Vein endothelial cell (primary cell): ENCODE measurements at places on chromosomes 16 and 17. TPM values are rescaled to one million over a fixed set of nuclear protein-coding genes. Genes with fewer than 3 reads are reported as not detected.

KRT28 gene
- total RNA-seq = not detected in 2 replicates

CCL5 gene
- total RNA-seq = 0.19 and 0.65 TPM in 2 replicates

POLR2A gene
- 128 and 163 TPM in 2 replicates for total RNA-seq

ELOB gene
- 231 and 236 TPM in 2 replicates for total RNA-seq

CSH2 gene
- total RNA-seq = not detected in 2 replicates

RAD51C gene
- total RNA-seq = 15.0 and 22.5 TPM in 2 replicates

HP gene
- total RNA-seq = not detected in 2 replicates
